Muscle of leg (tissue), 16 donors: ENCODE measurements at places on chromosomes 7 and 10. TPM values are rescaled to one million over a fixed set of nuclear protein-coding genes. Genes with fewer than 3 reads are reported as not detected.

- no peak for DNase-seq
- no peak overlapping the region for H3K27ac ChIP-seq
- no peaks in the 10 kb centered on the region for H3K4me1 ChIP-seq
- H3K4me3 ChIP-seq = no peak overlapping the region
- no peaks in the 10 kb centered on the region for H3K36me3 ChIP-seq
- H3K27me3 ChIP-seq = no peaks in the 10 kb centered on the region
Observed at GRCh38 chr10:114811862-114812261, 9.7 kb upstream of the FHIP2A start.

DNA sequence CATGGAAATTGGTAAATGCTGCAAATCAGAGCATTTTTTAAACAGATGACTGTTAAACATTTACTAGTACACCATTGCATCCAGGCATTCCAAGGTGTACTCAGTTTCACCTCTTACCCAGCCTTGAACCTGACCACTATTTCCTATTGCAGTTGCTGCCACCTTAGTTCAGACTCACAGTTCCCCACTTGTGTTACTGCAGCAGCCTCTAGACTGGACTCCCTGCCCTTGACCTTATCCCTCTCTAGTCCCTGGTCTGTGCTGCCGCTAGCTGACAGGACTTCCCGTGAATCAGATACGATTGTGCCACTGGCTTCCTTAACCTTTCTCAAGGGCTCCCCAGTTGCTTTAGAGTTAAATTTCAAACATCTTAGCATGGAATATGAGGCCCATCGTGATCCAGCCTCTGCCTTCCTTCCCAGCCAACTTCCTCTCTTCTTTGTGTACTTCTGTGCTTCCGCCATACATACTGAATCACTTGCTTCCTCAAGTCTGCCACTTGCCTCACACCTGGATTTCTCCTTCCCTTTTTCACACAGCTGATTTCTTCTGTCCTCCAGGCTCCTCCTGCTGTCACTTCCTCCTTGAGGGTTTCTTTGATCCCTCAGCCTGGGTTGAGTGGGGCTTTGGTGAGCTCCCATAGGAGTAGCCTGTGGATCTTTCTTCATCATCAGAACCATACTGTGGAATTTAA is 118.7 kb upstream of the GJD4 start:
- H3K4me1 ChIP-seq = peaks cover 14% of the 10 kb centered on the region
- H3K27ac ChIP-seq = peak overlapping the region; percentile 33
- peak; percentile 54 for DNase-seq
- no peak overlapping the region for H3K4me3 ChIP-seq
- H3K27me3 ChIP-seq = no peaks in the 10 kb centered on the region
- H3K36me3 ChIP-seq = peaks cover 17% of the 10 kb centered on the region

GRCh38 chr10:33478675-33479125 is 144.2 kb upstream of the NRP1 start:
- no peaks in the 10 kb centered on the region for H3K27me3 ChIP-seq
- H3K36me3 ChIP-seq = no peaks in the 10 kb centered on the region
- no peak overlapping the region for H3K4me3 ChIP-seq
- no peak for DNase-seq
- H3K27ac ChIP-seq = no peak overlapping the region
- peaks cover 4% of the 10 kb centered on the region for H3K4me1 ChIP-seq

DNA sequence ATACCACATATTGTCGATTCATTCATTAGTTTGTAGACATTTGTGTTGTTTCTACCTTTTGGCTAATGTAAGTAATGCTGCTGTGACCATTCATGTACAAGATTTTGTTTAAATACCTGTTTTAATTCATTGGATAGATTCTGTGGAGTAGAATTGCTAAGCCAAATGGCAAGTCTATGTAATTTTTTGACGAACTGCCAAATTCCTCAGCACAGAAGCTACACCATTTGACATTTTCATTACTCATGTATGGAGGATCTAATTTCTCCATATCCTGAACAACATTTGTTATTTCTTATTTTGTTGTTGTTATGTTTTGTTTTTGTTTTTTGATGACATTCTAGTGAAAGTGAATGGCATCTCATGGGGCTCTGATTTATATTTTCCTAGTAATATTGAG is 1351.3 kb upstream of the SORCS1 start:
- DNase-seq = peak; percentile 1
- H3K4me3 ChIP-seq = no peak overlapping the region
- H3K36me3 ChIP-seq = no peaks in the 10 kb centered on the region
- no peaks in the 10 kb centered on the region for H3K4me1 ChIP-seq

GRCh38 chr10:30637881-30638467 is 8.4 kb upstream of the LYZL2 start:
- no peak for DNase-seq
- no peaks in the 10 kb centered on the region for H3K27me3 ChIP-seq
- no peaks in the 10 kb centered on the region for H3K4me1 ChIP-seq
- no peak overlapping the region for H3K27ac ChIP-seq

Gene MSMB
- total RNA-seq = not detected

GRCh38 chr10:19930936-19931893 is 115.0 kb downstream of the PLXDC2 start:
- peak; percentile 96 for DNase-seq
- H3K4me1 ChIP-seq = peaks cover 20% of the 10 kb centered on the region
- no peak overlapping the region for H3K4me3 ChIP-seq
- no peaks in the 10 kb centered on the region for H3K36me3 ChIP-seq

DNA sequence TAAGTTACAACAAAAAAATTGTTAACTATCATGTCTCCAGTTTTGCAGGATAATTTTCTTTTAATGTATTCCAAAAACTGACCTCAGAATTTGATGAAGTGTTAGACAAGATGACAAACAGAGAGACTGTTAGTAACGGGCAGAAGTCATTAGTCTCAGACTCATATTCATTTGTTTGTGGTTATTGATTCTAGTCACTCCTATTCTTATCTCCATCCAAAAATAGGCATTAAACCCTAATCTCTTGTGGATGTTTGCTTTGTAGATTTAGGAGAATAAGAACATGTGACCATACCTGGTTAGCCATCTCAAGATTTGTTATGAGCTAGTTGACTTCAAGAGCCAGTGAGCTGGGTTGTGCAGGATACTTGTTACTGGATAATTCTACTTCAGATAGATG is 261.1 kb downstream of the AUTS2 start:
- H3K27ac ChIP-seq = no peak overlapping the region
- no peaks in the 10 kb centered on the region for H3K4me1 ChIP-seq
- no peaks in the 10 kb centered on the region for H3K36me3 ChIP-seq
- H3K27me3 ChIP-seq = no peaks in the 10 kb centered on the region
- no peak overlapping the region for H3K4me3 ChIP-seq

DNA sequence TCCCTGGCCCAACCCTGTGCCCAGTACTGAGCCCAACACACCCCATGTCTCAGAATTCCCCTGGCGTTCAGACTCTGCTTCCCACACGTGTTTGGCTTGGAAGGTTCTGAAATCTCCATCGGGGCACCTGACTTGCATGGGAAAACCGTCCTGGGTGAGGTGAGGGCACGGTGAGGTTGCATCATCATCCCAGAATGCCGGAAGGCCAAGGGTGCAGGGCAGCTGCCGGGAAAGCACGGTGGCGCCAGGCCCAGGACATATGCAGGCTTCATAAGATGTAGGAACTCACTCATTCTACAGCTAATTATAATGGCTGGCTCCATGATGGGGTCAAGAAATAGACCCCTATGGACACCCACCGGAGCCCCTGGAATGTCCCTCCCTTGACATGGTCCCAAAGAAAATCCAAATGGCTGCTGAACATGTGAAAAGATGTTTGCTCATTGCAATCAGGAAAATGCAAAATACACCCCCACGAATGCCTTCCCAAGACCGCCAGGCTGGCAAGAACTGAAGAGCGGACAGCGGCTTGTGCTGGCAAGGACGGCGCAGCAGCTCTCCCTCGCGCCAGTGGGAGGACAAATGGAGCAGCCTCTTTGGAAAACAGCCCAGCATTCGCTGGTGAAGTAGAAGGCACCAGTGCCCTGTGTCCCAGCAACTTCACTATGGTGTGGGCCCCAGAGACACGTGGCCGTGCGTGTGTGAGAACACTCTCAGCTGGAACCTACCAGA is 2.3 kb downstream of the KNDC1 start:
- no peak overlapping the region for H3K4me3 ChIP-seq
- H3K27me3 ChIP-seq = peaks cover 56% of the 10 kb centered on the region
- H3K36me3 ChIP-seq = no peaks in the 10 kb centered on the region
- H3K4me1 ChIP-seq = peaks cover 60% of the 10 kb centered on the region

DNA sequence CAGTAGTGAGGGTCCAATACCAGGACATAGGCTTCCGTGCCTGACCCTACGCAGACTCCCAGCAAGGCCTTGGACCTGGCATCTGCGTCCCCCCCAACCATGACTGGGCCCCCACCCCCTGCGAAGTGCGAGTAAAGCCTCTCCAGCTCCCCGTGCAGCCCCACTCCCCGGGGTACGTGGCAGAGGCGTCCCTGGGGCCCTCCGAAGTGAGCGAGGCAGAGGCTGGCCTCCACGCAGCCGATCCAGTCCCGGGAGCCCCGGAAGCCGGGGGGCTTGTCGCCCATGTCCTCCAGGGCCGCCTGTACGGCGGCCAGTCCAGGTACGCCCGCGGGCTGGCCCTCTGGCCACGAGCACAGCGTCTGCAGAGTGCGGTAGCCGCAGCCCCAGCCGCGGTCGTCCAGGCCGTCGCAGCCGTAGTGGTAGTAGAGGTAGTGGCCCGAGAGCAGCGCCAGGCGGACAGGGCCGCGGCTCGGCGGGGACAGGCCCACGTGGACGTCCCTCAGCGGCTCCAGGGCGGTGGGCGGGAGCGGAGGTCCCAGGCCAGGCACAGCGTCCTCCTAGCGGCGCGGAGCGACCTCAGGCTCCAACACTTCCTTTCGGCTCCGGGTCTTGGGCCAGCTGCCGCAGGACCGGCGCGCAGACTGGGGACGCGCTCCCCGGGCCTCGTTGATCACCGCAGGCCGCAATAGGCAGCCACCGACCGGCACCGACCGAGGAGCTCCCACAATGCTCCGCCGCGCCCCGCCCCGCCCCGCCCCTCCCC is at the start of gene UFSP1:
Gene UFSP1, minus strand, starts transcription at position 728 of the 763 bp plus-strand sequence. Its CDS starts 444 bp downstream, at position 284.
- H3K4me3 ChIP-seq = peak within 1 kb of the TSS; percentile 70
- DNase-seq = no peak
- H3K4me1 ChIP-seq = peaks cover 61% of the 10 kb centered on the region
- peak within 1 kb of the TSS; percentile 91 for H3K27ac ChIP-seq

DNA sequence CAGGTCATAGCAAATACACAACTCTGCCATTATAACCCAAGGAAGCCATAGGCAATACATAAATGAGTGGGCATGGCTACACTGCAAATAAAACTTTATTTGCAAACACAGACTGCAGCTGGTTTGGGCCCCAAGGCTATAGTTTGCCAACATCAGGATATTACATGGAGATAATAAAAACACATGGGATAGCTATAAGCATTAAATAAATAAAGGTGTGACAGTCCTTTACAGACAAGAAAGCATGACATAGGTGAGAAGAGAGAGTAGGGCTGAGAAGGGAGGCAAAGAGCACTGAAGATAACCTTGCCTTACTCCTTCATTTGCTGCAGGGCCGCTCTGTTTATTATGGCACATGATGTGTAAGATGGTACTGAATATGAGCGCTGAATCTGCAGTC is 135.1 kb upstream of the GHITM start:
- H3K4me3 ChIP-seq = no peak overlapping the region
- no peaks in the 10 kb centered on the region for H3K27me3 ChIP-seq
- H3K36me3 ChIP-seq = no peaks in the 10 kb centered on the region
- no peak for DNase-seq
- H3K27ac ChIP-seq = no peak overlapping the region

DNA sequence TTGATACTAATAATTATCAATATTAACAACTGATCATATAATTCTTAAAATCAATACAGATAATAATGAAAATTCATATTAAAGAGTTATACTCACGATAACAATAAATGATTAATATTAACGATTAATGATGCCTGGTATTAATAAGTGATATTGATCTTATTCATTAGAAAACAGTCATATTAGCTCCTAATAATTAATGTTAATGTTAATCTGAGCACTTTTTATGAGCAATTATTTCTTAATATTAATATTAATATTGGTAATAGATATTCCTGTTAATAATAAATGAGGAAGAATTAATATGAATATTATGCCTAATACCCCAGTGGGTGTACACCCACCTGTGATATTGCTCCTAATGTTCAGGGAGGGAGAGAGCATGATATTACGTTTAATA is 23.6 kb downstream of the MEIG1 start:
- no peaks in the 10 kb centered on the region for H3K4me1 ChIP-seq
- no peak overlapping the region for H3K4me3 ChIP-seq
- no peaks in the 10 kb centered on the region for H3K27me3 ChIP-seq
- no peak for DNase-seq
- no peaks in the 10 kb centered on the region for H3K36me3 ChIP-seq
- no peak overlapping the region for H3K27ac ChIP-seq

Gene MDH2
- 59.8 TPM for total RNA-seq

DNA sequence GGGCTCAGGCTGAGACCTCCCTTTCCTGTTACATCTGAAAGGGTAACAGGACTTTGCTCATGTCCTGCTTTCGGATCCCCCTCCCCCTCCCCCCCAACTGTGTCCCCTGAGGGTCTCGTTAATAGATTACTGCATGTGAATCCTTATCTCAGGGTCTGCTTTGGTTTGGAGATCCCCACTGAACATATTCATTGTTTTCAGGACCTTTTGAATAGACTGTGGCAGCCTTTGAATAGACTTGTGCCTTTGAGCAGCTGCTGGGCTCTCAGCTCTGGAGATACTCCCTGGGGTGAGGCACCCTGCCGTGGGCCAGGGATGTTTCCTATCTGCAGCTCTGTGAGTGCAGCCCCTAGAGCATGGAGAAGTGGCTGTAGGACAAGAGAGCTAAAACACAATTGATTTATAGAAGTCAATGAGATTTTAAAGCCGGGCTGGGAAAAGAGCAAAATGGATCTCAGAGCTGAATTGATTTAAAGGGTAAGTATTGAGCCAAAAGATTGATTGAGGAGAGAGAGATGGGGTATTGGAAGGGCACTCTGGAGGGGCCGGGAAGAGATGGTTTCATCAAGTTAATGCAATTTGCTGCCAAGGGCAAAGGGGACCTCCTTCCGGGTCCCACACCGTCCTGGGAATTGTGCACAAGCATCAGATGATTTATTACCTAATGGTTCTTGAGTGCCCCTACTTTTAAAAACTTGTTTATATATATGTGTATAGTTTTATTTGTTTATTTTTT is 9.9 kb downstream of the ARHGAP22 start:
- DNase-seq = no peak
- peaks cover 10% of the 10 kb centered on the region for H3K4me1 ChIP-seq
- H3K27me3 ChIP-seq = peaks cover 2% of the 10 kb centered on the region
- no peaks in the 10 kb centered on the region for H3K36me3 ChIP-seq
- no peak overlapping the region for H3K4me3 ChIP-seq

Gene CELF2
- 37.2 TPM for total RNA-seq
